Activated CD8-positive, alpha-beta T cell treated with anti-CD3 and anti-CD28 coated beads, Interleukin-2, amount 10 ng/mL, durations not matched to agents 7 days and 5 days (primary cell): ENCODE measurements at places on chromosomes 4 and X. TPM values are rescaled to one million over a fixed set of nuclear protein-coding genes. Genes with fewer than 3 reads are reported as not detected.

GRCh38 chr4:172709376-172709775 lies 459.2 kb upstream of the GALNT7 start:
- no peak overlapping the region for H3K27ac ChIP-seq
- no peak for DNase-seq
- no peaks in the 10 kb centered on the region for H3K36me3 ChIP-seq
- H3K4me3 ChIP-seq: no peak overlapping the region
- no peaks in the 10 kb centered on the region for H3K4me1 ChIP-seq
- no peaks in the 10 kb centered on the region for H3K27me3 ChIP-seq

DNA sequence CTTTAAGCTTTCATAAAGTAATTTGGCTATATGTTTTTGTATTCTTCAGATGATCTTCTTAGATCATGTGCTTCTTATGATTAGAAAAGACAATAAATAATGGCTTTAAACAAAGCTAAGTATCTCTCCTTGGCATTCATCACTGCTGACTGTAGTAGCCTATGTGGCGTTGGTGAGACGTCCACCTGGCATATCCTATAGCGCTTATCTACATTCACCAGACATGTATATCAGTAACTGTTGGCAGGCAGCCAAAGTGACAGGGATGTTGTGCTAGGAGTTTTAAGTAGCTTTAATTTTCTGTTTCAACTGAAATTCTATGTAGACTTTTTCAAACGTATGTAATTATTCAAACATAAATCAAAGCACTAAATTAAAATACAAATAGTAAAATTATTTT lies 276.4 kb downstream of the IL15 start:
- H3K27me3 ChIP-seq: peaks cover 2% of the 10 kb centered on the region
- no peak overlapping the region for H3K4me3 ChIP-seq
- H3K27ac ChIP-seq: no peak overlapping the region
- no peaks in the 10 kb centered on the region for H3K4me1 ChIP-seq
- DNase-seq: no peak

DNA sequence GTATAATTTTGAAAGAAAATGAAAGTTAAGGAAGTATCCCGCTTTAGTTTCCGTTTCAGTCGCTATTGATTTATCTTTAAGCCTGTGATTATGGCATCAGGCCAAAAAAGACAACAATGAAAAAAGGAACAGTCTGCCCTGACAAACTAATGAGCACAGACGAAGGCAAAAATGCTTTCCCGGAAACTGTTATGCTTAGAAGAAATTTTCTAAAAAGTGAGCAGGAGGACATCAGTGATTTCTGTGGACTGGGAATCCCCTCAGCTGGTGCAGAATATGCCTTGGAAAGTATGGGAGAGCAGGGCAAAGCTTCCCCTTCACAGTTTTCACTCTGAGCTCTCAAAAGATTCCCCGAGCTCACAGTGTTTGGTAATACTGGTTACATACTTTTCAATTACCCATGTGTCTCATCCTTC lies 5.1 kb upstream of the CXCL10 start:
- no peak for DNase-seq
- peak overlapping the region; percentile 24 for H3K4me3 ChIP-seq
- peaks cover 7% of the 10 kb centered on the region for H3K27me3 ChIP-seq
- peaks cover 15% of the 10 kb centered on the region for H3K4me1 ChIP-seq
- no peak overlapping the region for H3K27ac ChIP-seq

GRCh38 chrX:10032147-10032546 lies 65.0 kb downstream of the CLDN34 start:
- no peak overlapping the region for H3K4me3 ChIP-seq
- peaks cover 12% of the 10 kb centered on the region for H3K4me1 ChIP-seq
- H3K27me3 ChIP-seq: no peaks in the 10 kb centered on the region
- no peak for DNase-seq
- H3K36me3 ChIP-seq: no peaks in the 10 kb centered on the region

- H3K36me3 ChIP-seq: peaks cover 5% of the 10 kb centered on the region
- H3K4me3 ChIP-seq: no peak overlapping the region
- no peak overlapping the region for H3K27ac ChIP-seq
- DNase-seq: no peak
- no peaks in the 10 kb centered on the region for H3K27me3 ChIP-seq
Measured at GRCh38 chrX:136198010-136198409, 50.7 kb downstream of the FHL1 start.

GRCh38 chr4:37533286-37534033 lies 152.7 kb downstream of the RELL1 start:
- no peak for DNase-seq
- H3K4me3 ChIP-seq: no peak overlapping the region
- no peaks in the 10 kb centered on the region for H3K36me3 ChIP-seq
- no peaks in the 10 kb centered on the region for H3K27me3 ChIP-seq

DNA sequence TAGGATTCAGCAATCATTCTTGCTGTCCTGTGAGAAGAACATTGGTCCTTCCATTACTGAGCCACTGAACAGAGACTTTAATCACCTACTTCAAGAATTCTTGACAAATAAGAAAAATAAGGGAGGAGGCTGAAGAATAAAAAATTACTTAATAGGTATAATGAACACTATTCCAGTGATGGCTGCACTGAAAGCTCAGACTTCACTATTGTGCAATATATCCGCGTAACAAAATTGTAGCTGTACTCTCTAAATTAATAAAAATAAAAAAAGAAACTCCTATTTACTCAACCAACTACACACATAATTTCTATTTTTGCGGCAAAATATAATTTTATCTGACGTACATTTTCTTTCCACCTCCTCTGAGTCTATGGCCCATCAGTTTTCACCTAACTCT lies 2441.0 kb downstream of the PCDH7 start:
- H3K27me3 ChIP-seq: no peaks in the 10 kb centered on the region
- H3K36me3 ChIP-seq: no peaks in the 10 kb centered on the region
- H3K4me1 ChIP-seq: no peaks in the 10 kb centered on the region
- DNase-seq: no peak

GRCh38 chr4:79175716-79176115 lies 150.1 kb downstream of the NAA11 start:
- no peaks in the 10 kb centered on the region for H3K27me3 ChIP-seq
- no peak overlapping the region for H3K27ac ChIP-seq
- H3K4me3 ChIP-seq: no peak overlapping the region
- no peaks in the 10 kb centered on the region for H3K36me3 ChIP-seq
- no peak for DNase-seq

GRCh38 chrX:123773258-123773988 lies 40.6 kb upstream of the THOC2 start:
- no peak for DNase-seq
- no peaks in the 10 kb centered on the region for H3K4me1 ChIP-seq
- H3K4me3 ChIP-seq: no peak overlapping the region
- peaks cover 4% of the 10 kb centered on the region for H3K27me3 ChIP-seq
- H3K36me3 ChIP-seq: no peaks in the 10 kb centered on the region
- no peak overlapping the region for H3K27ac ChIP-seq

DNA sequence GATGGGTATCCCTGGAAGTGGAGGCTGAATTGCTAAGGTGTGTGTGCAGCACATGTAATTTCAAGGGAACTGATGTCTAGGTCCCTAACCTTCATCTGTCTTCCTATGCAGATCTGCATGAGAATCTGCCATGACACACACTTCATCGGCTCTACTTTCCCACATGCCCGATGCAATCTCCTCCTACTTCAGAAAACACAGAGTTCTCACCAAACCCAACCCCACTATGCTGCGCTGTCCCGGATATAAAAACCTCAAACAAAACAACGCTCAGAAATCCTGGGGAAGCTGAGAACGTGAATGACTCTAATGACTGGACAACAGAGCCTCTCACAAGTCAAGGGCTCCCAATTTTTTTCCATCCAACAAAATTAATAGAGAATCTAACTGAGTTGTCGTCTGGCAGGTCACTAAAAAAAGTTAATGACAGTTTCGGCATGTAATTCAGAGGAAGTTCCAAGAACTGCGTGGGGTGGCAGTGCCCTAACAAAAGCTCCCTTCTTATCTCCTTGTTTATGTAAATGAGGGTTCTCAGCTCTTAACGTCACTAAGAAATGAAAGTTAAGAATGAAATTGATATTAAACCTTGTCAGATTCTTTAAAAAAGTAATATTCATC lies 39.0 kb downstream of the STX18 start:
- H3K36me3 ChIP-seq: no peaks in the 10 kb centered on the region
- peaks cover 8% of the 10 kb centered on the region for H3K4me1 ChIP-seq
- peak; percentile 39 for DNase-seq
- H3K27me3 ChIP-seq: no peaks in the 10 kb centered on the region
- H3K27ac ChIP-seq: no peak overlapping the region

The S100G gene
- not detected for total RNA-seq

The GUF1 gene
- 26.0 TPM for total RNA-seq

The SCML1 gene
- total RNA-seq: 5.7 TPM

The GAB3 gene
- total RNA-seq: 10.3 TPM
